Endothelial cell of umbilical vein (primary cell): ENCODE measurements at places on chromosomes 12 and 14. TPM values are rescaled to one million over a fixed set of nuclear protein-coding genes. Genes with fewer than 3 reads are reported as not detected.
A peak's percentile ranks its signal among the peaks of the same experiment; 100 is the strongest.

DNA sequence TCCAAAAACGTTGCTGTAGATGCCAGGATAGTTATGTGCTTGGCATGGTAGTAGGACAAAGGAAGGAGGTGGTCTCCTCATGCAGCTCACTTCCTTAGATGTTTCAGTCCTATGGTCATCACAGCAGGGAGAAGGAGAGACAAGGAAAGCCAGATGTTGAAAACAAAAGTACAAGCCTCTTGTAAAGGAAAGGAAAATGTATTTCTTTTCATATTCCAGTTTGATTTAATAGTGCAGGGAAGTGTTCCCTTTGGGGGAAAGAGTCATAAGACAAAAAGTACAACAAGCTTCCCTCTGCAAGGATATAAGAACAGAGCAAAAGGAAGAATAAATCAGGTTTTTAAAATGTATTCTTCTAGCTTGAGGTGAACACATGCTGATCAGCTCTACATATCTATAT is 8.6 kb upstream of the TMCC3 start:
- H3K27ac ChIP-seq: no peak overlapping the region
- H3K36me3 ChIP-seq: no peaks in the 10 kb centered on the region
- no peaks in the 10 kb centered on the region for H3K4me1 ChIP-seq
- H3K4me3 ChIP-seq: no peak overlapping the region
- no peak for DNase-seq
- no peaks in the 10 kb centered on the region for H3K27me3 ChIP-seq

The CHURC1 gene
- 44.0 and 44.4 TPM in 2 replicates for total RNA-seq

The OASL gene
- total RNA-seq: 0.33 TPM in 1 of 2 replicates, not detected in the other

The TAS2R14 gene
- 3.0 and 4.2 TPM in 2 replicates for total RNA-seq

- H3K4me1 ChIP-seq: peaks cover 38% of the 10 kb centered on the region
- H3K36me3 ChIP-seq: no peaks in the 10 kb centered on the region
- no peaks in the 10 kb centered on the region for H3K27me3 ChIP-seq
- H3K27ac ChIP-seq: peak overlapping the region; percentile 63
- H3K4me3 ChIP-seq: no peak overlapping the region
- peak; percentile 86 for DNase-seq
Observed at GRCh38 chr14:35336494-35337268, 44.5 kb downstream of the PSMA6 start.
